Activated CD4-positive, alpha-beta T cell treated with anti-CD3 and anti-CD28 coated beads, Interleukin-10, Interleukin-2, amounts not matched to agents 100 ng/mL and 50 ng/mL, durations not matched to agents 16 hours and 8 hours (primary cell): ENCODE measurements at places on chromosomes 11 and 22.

DNA sequence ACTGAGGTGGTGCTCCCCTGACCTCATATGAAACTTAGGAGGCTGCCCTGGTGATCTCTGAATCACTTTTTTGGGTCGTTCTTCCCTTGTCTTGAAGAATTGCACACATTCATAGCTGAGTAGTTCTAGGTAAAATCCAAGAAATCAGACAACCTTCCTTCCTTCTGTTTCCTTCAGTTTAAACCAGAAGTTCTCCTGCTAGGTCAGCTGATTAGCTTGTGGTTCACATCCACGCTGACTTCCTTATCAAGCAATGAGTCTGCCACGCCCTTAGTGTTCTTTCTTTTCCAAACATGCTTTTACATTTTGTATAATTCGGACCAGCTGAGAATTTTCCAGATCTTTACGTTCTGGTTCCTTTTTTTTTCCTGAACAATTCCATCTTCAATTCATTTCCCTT, 892.8 kb downstream of the NTM start:
- DNase-seq, result no peak

DNA sequence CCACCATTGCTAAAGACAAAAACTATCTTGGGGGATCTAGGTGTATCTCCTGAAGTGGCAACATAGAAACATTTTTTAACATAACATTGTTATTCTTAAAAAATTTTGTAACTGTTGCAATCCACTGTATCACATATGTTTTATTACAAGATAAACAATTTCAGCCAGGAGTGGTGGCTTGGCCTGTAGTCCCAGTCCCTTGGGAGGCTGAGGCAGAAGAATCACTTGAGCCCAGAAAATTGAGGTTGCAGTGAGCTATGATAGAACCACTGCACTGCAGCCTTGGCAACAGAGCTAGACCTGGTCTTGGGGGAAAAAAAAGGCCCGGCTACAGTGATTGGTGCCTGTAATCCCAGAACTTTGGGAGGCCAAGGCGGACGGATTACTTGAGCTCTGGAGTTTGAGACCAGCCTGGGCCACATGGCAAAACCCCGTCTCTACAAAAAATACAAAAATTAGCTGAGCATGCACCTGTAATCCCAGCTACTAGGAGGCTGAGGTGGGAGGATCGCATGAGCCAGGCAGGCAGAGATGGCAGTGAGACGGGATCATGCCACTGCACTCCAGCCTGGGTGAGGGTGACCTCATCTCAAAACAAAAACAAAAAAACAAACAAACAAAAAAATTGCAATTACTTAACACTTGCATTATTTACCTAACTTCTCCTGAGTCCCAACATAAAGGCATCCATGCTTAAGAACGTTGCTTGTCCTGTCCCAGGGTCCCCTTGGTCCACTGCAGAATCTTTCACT, 1.5 kb upstream of the DEPDC5 start:
- DNase-seq, result no peak

DNA sequence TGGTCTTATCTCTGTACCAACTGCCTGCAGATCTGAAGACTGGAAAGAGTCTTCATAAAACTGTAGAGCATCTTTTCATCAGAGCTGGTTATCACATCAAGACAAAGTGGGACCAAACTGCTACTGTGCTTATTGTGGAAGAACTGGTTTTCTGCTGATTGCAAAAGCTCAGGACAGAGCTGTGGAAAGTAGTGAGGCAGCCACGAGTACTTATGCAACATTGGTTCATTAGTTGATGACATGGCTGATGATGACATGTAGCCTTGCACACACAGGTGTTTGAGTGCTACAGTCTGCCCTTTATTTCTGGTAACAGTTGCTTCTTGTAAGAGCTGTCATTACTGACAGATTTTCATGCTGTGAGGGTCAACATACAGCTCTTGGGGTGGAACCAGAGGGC, 185.4 kb upstream of the GUCY1A2 start:
- no peak for DNase-seq

DNA sequence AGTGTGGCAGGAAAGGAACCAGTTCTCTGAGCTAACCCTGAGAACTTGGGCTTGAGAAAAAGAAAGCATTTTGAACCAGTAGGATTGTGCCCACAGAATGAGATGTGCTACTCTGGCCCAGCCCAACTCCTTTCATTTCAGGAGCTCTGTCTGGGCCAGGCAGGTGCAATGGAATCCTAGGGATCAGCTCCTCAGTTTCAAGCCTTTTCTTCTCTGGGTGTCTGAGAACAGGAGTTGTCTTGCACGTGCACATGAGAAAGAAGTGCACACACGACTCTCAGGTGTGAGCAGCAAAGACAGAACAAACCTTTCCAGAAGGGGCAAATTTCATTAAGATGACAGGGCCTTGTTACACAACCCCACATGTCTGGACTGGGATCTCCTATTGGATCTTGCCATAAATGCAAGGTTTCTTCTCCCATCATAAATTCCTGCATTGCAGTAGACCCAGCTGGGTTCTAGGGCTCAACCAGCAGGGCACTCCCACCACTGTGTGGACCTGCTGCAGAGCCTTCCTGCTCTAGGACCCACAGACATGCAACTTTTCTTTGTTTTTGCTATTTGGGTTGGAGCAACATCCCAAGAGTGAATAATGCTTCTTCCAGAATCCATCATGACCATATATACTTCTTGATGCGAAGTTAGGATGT, 24.5 kb upstream of the GGTLC2 start:
- DNase-seq, result no peak

DNA sequence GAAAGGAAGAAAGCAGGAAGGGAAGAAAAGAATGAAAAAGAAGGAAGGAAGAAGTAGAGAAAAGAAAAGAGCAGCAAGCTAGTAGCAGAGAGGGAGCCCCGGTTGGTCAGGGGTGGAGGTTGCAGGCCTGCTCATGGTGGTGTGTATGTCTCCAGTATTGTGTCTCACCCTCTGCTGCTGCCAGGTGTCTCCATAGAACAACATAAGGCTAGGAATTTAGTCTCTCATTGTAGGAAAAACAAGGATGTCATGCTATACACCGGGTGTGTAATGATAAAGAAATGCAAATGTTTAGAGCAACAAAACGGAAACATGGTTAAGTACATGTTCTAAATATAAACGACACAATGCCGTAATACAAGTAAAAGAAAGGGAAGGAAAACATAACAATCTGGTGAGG, 342.5 kb downstream of the NTM start:
- no peak for DNase-seq

DNA sequence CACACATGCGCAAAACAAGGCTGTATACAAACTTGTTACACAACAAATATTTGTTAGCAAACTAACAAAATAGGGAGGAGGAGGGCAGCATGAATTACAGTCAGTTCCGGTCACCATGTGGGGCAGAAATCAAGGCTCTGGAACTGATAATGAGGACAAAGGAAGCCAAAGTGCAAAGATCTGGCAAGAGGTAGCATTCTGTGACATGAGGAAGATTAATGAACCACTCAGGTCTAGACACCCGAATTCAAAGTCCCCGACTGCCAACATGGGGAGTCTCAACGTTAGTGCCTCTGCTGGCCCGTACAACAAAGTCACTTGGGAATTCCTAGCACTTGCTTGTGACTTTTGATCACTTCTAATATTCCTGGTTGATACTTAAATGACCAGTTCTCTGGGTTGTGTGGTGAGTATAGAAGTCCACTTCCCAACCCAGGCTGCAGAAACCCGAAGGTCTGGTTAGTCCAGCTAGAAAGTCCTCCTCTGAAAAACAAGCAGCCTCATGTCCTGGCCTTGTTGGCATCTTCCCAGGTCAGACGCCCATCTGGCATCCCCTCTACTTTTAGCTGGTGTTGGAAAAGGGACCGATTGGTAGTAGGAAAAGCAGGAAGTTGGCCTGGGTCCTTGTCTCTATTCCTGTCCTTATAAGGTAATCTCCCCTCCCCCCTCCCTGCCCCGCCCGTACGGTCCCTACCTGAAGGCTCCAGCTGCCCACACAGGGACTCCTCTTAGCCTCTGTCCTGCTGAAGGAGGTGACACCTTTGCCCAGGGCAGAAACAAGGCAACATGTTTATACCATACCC, 1.6 kb downstream of the SUN2 start:
- peak; percentile 51 for DNase-seq
